AG04450 (cell line): ENCODE measurements at places on chromosomes 6 and 20. TPM values are rescaled to one million over a fixed set of nuclear protein-coding genes. Genes with fewer than 3 reads are reported as not detected.
A peak's percentile ranks its signal among the peaks of the same experiment; 100 is the strongest.

OSER1 gene
- polyA plus RNA-seq = 52.2 and 59.3 TPM in 2 replicates

ZC2HC1B gene
- not detected in 2 replicates for polyA plus RNA-seq

CGA gene
- 0.19 and 0.26 TPM in 2 replicates for polyA plus RNA-seq

DNA sequence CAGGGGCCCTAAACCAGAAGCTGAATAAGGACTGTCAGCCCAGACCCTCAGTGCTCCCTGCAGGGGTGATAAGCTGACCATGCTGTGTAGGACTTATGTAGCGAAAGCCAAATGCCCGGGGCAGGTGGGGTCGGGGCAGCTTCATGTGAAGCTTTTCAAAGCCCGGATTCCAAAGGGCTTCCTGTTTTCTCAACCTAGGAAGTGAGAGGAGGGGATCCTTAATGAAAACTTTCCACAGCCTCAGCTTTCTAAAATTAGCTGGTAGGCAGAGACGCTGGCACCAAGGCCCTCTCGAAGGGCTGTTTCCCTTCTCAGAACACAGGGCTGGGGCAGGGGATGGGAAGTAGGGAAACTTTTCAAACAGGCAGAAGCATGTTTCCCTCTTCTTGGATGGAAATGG is 148.9 kb downstream of the NFATC2 start:
- no peak for DNase-seq

- DNase-seq = peak; percentile 43
Observed at GRCh38 chr6:144013486-144013909, 5.4 kb upstream of the PLAGL1 start.

DNA sequence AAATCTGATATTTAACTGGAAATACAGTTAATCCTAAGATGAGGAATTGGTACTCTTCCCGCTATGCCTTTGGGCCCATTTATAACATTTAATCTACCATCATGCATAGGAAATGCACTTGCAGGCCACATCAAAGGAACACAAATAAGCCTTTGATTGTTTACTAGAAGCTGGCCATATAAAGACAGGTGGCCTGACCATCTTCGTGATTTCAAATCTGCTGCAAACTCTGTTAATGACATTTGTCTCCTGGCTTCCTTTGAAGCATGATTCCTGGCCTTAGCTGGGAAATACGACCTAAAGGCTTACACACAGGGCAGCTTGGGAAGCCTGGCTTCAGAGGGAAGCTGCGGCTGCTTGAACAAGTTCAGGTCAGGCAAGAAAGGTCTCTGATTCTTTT is 552.1 kb downstream of the CDH26 start:
- no peak for DNase-seq

DNA sequence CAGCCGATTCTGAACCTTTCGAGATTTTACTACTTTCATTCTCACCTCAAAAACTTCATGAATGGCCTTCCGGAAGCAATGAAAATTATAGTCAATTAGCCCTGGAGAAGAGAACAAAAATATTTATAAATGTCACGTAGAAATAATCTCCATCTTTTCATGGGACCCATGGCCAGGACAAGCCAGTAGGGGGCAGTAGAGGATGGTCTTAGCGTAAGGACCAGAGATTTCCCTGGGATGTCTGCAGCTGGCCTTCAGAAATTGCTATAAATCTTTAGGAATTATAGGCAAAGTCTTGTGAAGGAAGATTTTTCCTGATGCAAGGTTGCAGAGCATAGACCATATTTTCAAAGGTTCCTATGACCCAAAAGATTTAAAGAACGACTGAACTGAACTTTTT is 15.6 kb upstream of the UBE2J1 start:
- DNase-seq = no peak

- DNase-seq = no peak
Observed at GRCh38 chr6:45591306-45591705, 213.6 kb upstream of the SUPT3H start.

DNA sequence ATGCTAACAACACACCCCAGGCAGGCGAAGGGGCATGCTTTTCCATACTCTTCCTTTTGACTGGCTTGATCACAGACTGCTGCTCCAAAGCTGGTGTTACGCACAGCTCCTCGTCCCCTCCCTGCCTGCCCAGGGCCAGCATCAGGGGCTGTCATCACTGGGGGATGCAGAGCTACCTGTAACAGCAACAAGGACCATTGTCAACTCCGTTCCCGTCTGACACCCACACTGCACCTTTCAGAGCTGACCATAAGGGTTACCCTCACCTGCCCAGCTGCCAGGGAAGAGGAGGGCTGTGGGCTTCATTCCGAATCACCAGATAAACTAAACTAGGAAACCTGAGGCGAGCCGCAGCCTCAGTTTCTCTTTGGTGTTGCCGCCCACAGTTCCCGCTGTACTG is 15.4 kb downstream of the NQO2 start:
- DNase-seq = no peak

DNA sequence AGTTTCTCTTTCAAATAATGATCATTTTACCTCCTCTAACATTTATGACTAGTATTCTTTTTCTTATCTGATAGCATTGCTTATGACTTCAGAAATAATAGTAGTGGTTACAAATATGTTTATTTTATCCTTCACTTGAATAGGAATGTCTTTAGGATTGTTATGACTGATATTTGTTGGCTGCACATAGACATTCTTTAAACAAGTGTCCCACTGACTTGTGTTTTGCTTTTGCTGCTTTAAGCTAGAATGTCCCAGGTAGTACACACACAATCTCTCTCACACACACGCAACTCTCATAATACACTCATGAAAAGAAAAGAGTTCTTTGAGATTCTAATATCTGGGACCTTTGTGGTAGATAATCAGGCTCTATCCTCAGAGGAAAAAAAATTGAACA is 21.6 kb downstream of the KIAA1586 start:
- no peak for DNase-seq

DNA sequence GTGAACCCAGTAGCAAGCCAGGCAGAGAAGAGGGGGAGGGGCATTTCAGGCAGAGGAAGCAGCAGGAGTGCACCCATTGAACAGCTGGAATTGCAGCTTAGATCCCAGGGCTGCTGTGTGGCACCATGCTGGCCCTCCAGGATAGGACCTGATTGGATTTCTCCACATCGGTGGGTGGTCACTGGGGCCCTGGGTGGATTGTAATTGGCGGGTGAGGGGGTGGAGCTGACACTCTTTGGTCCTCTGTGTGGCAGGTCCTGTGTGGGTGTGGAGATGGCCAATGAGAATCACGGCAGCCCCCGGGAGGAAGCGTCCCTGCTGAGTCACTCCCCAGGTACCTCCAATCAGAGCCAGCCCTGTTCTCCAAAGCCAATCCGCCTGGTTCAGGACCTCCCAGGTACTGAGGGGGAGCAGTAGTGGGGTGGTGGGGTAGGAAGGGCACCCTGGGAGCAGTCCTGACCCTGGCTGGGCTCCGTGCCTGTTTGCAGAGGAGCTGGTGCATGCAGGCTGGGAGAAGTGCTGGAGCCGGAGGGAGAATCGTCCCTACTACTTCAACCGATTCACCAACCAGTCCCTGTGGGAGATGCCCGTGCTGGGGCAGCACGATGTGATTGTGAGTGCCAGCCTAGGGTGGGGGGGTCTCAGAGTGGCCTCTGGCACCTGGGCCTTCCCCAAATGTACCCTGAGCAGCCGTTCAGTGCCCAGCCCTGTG is 4.4 kb downstream of the PCIF1 start:
- no peak for DNase-seq

GRCh38 chr6:73519926-73520687 is 725 bp downstream of the EEF1A1 start:
- no peak for DNase-seq

DNA sequence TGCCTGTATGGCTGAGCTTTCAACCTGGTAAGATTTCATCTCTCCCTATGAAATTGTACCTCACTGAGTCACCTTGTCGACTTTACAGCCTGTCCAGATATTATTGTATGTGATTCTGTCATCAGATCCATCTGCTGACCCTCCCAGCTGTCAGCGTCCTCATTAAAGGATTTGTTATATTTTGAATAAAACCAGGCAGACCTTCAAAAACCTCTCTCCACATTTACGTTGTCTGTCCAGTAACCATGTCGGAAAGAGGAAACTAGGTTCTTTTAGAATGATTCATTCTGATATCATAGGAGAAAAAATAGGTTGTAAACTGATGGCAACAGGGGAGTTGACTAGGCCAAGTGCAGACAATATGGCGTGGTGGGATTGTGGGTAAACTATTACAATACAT is 38.5 kb downstream of the TSPYL4 start:
- DNase-seq = no peak

GRCh38 chr6:36769676-36770499 is 69.4 kb downstream of the CPNE5 start:
- no peak for DNase-seq
